Hematopoietic multipotent progenitor cell treated with erythropoietin and hydrocortisone succinate and interleukin-3 and kit ligand, for 17 days (in vitro differentiated cells): ENCODE measurements at places on chromosomes 5 and 9.

DNA sequence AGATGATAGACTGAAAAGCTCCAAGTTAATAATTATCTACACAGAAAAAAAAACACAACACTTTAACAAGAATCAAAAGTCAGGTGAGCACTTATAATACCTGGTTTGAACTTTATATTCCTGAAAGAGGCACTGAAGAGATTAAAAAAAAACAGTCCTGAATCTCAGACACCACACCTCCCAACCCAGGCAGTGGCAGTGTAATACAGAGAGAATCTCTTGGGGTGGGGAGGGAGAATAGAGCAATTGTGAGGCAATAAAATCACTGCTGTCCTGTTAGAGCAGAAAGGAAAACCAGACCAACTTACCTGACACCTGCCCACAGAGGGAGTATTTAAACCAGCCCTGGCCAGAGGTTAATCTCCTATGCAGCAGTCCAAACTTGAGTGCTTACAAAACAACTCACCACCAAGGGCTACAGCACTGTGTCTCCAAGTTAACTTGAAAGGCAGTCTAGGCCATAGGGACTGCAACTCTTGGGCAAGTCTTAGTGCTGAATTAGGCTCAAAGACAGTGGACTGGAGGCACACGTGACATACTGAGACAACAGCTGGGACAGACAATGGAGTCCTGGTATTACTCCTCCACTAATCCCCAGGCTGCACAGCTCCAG, 54.2 kb downstream of the SLCO4C1 start:
- no peak for DNase-seq

DNA sequence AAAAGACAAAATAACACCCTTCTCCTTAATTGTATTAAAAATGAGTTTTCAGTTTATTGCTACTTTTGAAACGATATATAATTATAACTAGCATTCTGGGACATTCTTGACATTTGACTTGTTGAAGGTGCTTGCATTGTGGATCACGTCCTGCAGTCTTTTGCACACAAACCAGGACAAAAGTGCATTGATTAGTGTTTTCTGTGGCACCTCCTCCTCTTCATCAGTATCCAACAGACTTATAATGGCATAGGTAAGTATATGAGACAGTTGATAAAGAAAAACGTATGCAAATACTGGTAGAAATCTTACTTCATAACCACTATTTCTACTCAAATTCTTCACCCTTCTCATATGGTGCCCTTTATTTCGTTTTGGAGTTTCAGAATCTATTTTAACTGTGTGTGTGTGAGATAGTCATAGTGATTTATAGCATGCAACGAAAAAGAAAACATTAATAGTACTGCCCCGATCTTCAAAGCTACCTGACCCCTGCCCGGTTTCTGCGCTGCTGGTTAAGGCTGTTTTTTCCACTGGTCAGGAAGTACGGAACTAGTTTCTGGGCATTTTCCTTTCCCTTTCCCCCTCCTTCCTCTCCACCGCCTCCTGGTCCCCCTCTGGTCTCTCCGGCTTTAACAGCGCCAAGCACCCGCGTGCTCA, 639 bp upstream of the RASA1 start:
- DNase-seq: no peak

GRCh38 chr5:116539222-116539621, 35.4 kb downstream of the SEMA6A start:
- no peak for DNase-seq

GRCh38 chr5:159877894-159878448, 38.3 kb upstream of the ADRA1B start:
- no peak for DNase-seq

DNA sequence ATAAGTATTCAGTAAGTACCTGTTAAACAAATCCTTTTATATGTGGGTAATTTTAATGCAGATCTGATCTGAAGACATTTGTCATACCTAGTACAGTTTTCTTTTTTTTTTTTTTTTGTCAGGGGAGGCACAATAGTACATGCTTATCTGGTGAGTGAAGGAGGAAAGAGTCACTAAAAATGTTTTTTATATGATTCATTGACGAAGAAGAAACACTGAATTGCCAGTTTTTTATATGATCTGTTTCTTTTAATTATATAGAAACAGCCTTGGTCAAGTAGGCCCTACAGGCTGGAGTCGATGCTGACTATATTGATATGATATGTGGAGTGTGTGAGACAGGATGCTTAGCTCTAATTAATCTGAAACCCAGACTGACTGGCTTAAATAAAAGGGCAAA, 315.2 kb downstream of the PSAT1 start:
- no peak for DNase-seq

GRCh38 chr9:5953743-5954707, 61.4 kb downstream of the RANBP6 start:
- DNase-seq: peak; percentile 48

- no peak for DNase-seq
Observed at GRCh38 chr5:38790891-38791290, 54.9 kb upstream of the OSMR start.

GRCh38 chr9:134188386-134189144, 24.2 kb upstream of the RNU6ATAC start:
- DNase-seq: no peak

GRCh38 chr5:157611571-157612476, 36.2 kb upstream of the ADAM19 start:
- DNase-seq: no peak

DNA sequence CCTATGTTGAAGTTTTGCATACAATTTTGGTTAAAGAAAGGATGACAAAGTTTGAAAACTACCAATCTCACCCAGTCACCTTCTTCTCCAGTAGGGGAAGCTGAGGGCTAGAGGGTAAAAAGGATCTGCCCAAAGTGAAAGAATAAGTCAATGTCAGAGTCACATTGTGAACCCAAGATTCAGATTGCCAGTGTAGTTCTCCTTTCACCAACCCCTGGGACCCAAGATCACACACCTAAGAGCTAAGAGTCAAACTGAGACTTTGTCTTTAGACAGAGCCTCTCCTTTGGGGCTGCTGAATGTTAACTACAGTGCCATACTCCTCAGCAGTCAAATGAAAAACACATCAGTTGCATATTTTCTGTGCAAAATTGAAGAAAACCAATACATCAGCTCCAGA, 210.6 kb downstream of the ATP10B start:
- DNase-seq: no peak

DNA sequence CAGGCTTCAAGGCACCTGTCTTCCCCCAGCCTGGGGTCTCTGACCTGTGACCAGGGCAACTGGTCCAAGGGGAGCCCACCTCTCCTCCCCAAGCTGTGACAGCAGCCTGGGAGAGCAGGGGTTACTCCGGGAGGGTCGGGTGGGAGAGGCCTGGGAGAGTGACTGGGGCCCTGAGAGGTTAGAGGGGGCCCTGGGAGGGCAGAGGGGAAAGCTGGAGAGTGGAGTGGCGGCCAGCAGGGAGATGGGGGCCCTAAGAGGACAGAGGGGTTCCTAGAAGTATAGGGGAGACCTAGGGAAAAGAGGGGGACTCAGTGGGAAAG, 302 bp downstream of the LCN9 start:
- no peak for DNase-seq

GRCh38 chr5:39906146-39906545, 481.4 kb upstream of the DAB2 start:
- DNase-seq: no peak

GRCh38 chr5:52010454-52010853, 627.2 kb downstream of the ISL1 start:
- no peak for DNase-seq

DNA sequence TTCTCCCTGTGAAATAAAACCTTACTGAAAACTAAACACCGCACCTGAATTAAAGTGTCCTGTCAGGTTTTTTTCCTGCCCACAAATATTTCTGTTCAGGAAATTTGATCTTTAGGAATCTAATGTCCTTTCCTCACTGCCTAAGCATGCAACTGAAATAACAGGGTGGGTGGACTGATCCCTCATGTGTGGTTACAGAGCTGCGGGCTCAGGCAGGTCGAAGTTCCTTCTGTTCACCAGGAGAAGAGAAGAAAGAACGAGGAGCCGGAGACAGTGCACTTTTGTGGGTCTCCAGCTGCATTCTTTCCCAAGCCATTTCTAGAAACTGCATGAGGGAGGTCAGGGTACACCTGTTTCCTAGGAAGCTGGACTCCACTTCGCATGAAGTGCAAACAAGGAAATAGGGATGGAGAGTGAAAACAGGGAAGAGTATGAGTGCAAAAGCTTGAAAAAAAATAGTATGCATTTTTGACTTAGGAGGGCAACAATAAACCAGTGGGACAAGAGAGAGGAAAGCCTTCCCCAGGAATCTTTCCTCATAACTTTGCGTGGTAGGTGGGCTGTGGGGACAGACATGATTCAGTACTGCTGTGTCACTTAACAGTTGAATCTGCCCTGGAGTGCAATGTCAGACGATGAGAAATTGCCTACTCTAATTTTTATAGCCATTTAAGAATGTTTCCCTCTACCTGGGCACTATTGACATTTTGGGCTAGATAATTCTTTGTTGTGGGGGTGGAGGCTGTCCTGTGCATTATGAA, 60.3 kb downstream of the GCNT1 start:
- no peak for DNase-seq

GRCh38 chr9:126413391-126414068, 86.9 kb downstream of the MVB12B start:
- no peak for DNase-seq

DNA sequence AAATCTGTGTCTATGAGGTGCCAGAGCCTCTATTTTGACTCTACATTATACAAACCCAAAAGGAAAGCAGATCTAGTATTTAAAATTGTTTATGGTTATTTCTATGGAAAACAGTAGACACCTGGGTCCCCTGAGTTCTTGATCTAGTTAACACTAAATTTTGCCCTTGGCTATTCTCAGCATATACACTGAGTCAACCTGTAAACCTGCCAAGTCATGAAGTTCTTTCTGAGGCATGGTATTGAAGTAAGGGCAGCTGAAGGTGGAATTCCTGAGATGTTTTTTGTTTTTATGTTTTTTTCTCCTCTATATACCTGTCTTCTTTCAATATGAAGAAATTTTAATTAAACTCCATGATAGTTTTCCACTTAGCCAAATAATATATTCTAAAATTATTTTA, 120.2 kb downstream of the PDE4D start:
- DNase-seq: no peak

DNA sequence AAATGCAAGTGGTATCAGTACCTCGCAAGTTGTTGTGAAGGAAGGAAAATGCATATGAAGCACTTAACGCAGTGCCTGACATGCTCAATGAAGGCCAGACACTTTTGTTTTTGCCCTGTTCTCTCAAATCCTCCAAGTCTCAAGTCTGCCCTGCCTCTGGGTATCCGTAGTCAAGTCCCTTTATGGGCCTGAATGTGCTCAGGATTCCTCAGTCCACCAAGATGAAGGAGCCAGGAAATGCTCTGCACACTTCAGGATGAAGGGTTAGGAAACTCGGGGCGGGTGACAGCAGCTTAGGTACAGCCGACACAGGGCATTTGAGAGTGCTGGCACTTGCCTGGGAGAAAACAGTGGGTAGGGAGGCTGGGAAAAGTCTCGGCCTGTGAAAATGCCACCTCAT, 1.4 kb downstream of the ECSCR start:
- no peak for DNase-seq

DNA sequence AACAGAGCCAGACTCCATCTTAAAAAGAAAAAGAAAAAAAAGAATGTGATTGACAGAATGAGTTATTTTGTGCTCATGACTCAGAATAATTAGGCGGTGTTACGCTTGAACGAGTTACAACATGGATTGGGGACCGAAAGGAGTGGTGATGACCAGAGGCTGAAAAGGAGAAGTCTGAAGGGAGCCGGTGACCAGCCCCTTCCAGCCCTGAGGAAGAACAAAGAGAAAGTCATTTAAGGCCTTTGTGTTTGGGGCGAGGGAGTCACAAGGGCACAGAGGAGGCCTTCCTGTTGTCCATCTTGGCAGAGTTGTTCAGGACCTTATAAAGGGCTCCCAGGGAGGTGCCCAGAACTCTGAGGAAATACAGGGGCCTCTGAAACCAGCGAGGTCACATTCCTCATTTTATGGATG, 131.6 kb downstream of the GOLPH3 start:
- DNase-seq: no peak

GRCh38 chr9:133807037-133807436, 68.9 kb upstream of the SARDH start:
- DNase-seq: no peak

DNA sequence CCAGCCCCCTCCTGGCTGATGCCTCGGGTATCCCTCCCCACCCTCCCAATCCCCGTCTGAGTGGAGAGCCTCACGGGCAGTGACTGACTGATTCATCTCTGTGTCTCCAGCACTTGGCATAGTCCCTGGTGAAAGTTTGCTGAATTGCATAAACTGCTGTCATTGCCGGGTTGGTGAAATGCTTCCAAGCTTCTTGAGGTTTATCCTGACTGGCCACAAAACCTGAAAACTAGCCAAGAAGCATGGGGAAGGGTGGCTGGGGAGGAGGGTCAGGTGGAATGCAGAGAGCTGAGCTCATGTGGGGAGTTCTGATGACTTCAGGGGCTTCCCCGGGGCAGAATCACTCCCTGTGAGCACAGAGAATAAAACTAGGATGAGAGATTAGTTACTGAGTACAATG, 56.9 kb upstream of the GGTA1 start:
- no peak for DNase-seq

DNA sequence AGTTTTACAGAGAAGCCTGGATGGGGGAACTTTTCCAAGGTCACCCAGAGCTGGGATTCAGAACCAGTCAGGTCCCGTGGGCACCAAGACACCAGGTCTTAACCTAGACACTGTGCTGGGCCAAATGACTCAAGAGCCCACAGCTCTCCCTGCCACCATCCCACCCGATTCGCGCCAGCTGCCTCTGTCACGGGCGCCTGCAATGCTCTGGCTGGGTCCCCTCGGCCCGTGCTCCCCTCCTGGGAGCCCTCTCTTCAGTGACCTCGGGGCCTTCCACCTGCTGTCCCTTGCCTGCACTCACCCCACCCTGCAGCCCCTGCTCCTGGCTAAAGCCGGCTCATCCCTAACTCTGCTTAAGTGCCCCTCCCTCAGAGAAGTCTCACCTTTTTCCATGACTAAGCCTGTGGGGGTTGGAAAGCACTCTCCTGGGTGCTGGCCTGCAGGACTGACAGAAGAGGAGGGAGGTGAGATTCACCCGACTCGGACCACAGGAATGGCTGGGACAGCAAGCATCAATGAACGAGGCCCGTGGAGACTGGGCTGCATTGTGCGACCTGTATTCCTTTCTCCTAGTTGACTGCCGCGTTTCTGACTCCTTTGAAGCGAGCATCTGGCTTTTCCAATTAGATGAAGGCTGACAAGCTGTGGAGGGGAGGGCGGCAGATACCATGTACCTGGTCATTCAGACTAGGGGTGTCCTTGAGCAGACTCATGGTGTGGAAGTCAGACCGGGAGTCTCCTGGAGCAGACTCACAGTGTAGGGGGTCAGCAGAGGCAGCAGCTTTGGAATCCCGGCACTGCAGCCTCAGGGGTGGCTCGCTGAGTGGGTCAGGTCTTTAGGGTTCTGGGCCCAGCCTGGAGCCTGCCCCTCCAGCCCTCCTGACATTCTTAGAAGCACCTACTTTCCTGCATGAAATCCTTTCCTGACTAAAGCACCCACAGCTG, 5.8 kb upstream of the IL4 start:
- no peak for DNase-seq

DNA sequence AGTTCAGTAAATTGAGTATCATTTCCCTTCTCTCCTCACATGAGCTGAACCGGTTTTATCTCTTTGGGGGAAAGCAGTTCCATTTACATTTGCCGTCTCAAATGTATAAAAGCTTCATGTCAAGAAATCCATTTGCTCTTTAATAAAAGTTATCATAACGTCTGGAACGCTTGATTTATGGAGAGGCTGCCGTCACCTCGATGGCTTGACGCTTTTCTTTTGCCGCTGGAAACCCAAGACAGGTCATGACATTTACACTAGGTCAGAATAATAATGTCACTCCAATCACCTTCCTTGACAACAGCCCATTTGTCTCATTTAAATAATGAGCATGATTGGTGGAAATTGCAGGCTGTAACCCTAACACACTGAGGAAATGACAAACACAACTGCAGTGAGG, 443.4 kb downstream of the IRX1 start:
- no peak for DNase-seq
